GM03348 (cell line): ENCODE measurements at places on chromosomes 7 and 10.
A peak's percentile ranks its signal among the peaks of the same experiment; 100 is the strongest.

GRCh38 chr7:69808391-69808790 is 210.1 kb downstream of the AUTS2 start:
- DNase-seq = peak; percentile 20

GRCh38 chr10:48659790-48660189 is 24.9 kb upstream of the WDFY4 start:
- peak; percentile 25 for DNase-seq

GRCh38 chr7:100556541-100556940 is 17.2 kb downstream of the SAP25 start:
- DNase-seq = peak; percentile 69

GRCh38 chr7:29562307-29562706 is 1.3 kb upstream of the PRR15 start:
- no peak for DNase-seq

DNA sequence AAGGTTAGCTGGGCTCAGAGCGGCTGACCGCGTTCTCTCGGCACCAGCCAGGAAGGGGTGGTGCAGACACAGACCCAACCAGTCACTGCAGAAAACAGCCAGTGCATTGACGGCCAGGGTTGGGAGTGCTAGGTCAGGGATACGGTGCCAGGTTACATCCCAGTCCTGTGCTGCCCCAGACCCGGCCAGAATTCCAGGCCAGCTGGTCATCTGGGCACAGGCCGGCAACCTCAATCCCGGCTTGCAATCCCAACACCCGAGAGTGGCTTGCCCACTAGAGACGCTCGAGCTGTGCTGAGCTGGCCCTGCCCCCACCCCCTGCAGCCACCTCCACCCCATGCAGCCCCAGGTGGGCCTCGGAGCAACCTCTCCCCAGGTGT is 3.8 kb downstream of the PRAP1 start:
- DNase-seq = no peak

DNA sequence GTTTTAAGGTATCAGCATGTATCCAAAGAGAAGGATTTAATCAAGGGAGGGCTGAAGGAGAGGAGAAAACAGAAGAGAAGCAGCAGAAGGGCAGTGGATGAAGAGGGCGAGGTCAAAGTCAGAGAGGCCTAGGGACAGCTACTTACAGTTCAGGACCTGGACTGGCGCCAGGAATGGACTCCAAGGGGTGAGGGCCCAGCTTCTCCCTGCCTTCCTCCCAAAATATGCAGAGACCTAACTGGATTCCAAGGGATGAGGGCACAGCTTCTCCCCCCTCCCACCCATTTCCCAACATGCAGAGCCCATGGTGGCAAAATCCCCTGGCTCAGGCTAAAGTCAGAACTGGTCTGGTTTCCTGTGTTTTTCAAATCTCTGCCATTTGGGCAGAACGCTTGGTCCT is 3.4 kb upstream of the TCF7L2 start:
- no peak for DNase-seq
